ENCODE measurements at places on chromosomes 7 and 10.

DNA sequence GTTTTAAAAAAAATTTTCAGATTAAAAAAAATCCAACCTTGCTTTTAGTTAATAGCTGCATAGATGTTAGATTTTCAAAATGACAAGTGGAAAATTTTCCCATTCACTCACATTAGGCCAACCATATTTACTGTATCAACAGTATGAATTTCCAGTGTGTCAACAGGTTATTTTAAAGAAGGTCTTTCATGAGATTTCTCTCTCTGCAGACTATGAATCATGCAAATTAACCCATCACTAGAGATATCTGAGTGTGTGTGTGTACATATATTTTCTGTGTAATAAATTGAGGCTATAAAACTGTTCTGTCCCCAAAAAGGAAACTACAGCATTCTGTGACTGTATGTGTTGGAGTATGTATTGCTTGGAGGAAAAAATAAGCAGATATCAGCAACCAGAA lies 305.6 kb downstream of the ARL4A start:
- no peak for DNase-seq

GRCh38 chr7:101924171-101924570 lies 106.7 kb downstream of the CUX1 start:
- no peak for DNase-seq

DNA sequence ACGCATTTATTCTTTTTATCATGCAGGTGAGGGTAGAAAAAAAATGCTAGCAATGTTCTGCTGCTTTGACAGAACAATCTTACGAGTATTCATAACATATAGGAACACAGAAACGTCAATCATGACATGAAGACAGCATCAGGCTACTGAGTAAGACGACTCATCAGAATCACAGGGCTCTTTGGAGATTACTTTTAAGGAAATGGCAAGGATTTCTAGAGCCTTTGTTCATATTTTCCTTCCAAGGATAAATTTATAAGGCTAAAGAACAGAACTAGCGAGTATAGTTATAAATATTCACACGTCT lies 39.8 kb upstream of the DNAJC1 start:
- no peak for DNase-seq

- DNase-seq = no peak
Measured at GRCh38 chr7:106031300-106032035, 68.4 kb downstream of the CDHR3 start.

GRCh38 chr10:28913436-28914237 lies 236.3 kb downstream of the BAMBI start:
- DNase-seq = no peak

- no peak for DNase-seq
Measured at GRCh38 chr7:66503551-66504031, 125.1 kb upstream of the KCTD7 start.

DNA sequence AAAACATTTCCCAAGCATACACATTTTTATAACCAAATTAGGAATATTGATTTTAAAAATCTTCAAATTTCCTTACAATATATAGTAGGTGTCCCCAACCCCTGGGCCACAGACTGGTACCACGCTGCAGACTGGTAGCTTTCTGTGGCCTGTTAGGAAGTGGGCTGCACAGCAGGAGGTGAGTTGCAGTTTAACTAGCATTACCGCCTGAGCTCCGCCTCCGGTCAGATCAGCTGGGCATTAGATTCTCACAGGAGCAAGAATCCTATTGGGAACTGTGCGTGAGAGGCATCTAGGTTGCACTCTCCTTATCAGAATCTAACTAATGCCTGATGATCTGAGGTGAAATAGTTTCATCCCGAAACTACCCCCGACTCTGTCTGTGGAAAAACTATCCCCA lies 62.1 kb downstream of the ZWINT start:
- no peak for DNase-seq

GRCh38 chr10:101299211-101299610 lies 54.8 kb upstream of the BTRC start:
- no peak for DNase-seq

DNA sequence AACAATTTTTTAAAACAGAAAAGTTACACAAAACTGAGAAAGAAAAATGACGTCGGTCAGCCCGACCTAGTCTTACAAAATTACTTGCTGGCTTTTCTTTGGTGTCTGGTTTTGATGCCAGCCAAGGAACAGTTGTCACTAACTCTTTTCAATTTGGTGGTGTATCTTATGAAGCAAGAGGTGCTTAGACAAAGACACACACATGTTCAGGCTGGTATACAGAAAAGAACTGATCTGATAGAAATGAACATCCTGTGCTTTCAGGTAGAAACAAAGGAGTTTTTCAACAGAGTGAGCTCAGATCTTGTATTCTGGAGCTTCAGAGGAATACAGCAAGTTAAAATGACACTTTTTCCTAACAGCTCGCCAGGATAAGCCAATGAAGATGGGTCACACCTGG lies 43.6 kb downstream of the PARD3 start:
- no peak for DNase-seq

DNA sequence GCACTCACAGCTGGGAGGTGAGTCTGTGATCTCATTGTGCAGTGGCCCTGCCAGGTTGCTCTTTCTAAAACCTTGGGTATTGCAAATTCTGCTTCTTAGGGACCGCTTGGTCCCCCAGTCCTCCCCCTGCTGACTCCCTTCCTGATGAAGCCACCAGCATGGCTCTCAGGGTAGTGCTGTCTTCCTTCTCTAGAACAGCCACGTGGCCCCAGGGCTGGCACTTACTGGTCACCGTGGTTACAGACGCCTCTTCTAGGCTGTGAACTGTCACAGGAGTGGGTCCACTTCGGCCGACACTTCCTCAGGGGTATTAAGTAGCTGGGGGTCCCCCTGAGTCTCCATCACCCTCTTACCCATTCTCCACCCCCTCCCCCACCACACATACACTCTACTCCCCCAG lies 2.7 kb upstream of the HTRA1 start:
- DNase-seq = no peak

DNA sequence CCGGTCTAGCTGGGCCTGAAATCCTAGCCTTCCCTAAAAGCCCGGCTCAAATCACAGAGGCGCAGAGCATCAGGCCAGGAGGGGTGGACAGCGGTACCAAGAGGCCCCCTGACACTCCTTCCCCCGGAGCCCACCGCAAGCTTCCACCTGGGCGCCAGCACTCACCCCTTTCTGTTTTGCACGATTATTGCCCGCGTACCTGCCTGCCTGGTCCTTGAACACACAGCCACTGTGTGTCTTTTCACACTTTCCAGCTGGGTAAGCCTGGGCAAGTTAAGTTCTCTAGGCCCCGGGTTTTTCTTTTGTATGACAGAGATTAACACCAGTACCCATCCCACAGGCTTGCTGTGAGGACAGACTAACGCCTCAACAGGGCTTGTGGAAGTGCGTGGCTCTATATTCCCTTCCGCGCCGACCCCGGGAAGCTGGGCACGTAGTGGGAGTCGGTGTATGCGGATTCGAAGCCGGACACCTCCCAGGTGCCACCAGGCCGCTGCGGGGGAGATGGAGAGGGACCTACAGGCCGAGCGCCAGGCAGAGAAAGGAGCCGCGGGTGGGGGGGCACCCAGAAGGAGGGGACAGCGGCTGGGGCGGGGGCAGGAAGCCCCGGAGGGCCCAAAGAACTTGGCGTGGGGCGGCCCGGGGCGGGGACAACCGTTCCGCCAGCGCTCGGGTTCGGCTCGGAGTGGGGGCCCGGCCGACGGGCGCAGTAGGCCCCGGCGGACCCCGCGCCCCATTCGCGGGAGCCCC lies 792 bp downstream of the ZNF746 start:
- peak; percentile 46 for DNase-seq

Measured in CD4-positive, alpha-beta T cell treated with Interleukin-2 at 100 ng/mL for 4 hours (primary cell).